Foreskin keratinocyte (primary cell): ENCODE measurements at places on chromosomes 2 and 18.

DNA sequence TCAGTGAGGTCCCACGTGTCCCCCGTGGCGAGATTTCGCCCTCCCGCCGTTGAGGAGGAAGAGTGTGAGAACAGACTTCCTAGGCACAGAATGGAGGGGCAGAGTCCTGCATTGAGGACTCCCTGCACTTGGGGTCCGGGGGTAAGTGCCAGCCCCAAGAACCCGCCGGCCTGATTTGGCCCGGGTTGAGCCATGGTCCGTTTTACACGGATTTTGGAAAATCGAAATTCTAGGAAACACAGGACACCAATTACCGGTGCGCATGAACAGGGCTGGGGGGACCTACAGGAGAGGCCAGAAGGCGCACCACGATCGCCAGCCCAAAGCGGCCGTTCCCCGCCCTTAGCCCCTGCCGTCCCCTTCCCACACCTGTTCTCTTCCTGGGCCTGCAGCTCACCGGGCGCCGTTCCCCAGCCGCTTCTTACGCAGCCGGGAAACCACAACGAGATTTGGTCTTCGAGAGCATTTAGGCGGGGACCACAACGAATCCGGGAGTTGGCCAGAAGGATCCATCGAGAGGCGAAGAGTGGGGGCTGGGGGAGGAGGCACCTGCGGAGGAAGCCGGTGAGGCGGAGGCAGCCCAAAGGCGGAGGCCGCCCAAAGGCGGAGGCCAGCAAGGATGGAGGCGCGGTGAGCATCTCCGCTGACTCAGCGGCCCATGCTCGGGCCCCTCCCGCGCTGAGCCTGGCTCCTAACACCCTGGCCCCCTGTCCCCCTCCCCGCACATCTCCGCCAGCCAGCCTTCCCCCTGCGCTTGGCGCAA lies 464 bp upstream of the TLX2 start:
- no peak for DNase-seq

GRCh38 chr2:221555494-221555846 lies 16.6 kb downstream of the EPHA4 start:
- DNase-seq, result no peak

- DNase-seq, result no peak
Measured at GRCh38 chr2:77521931-77522470, at the start of gene LRRTM4. Gene LRRTM4 (minus strand): TSS chr2:77522376.

DNA sequence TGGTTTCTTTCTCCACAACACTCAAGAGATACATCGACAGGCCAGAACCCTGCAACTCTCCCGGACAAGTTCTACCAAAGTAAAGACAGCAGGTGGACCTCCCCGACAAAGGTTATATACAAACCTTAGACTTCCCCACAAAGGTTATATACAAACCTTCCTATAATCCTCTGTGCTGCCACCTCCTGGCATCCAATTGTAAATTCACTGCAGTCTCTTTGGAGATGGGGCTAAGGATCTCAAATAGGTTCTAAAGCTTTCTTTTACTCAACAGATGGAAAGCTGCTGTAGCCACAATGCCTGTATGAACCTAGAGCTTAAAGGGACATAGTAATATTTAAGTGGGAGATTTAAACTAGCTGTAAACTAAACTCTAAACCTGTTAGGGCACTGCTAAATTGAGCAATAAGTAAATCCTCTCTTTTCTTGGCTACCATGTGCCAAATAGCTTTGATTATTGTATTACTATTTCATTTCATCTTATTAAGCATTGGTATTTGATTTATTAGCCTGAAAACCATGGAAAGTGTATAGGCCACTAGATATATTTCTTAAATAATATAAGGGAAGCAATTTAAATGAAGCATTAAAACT lies 9.8 kb upstream of the MREG start:
- no peak for DNase-seq

GRCh38 chr18:48137374-48138081 lies 207.1 kb upstream of the SMAD2 start:
- no peak for DNase-seq

GRCh38 chr2:48756289-48756688 lies 765 bp upstream of the LHCGR start:
- no peak for DNase-seq

DNA sequence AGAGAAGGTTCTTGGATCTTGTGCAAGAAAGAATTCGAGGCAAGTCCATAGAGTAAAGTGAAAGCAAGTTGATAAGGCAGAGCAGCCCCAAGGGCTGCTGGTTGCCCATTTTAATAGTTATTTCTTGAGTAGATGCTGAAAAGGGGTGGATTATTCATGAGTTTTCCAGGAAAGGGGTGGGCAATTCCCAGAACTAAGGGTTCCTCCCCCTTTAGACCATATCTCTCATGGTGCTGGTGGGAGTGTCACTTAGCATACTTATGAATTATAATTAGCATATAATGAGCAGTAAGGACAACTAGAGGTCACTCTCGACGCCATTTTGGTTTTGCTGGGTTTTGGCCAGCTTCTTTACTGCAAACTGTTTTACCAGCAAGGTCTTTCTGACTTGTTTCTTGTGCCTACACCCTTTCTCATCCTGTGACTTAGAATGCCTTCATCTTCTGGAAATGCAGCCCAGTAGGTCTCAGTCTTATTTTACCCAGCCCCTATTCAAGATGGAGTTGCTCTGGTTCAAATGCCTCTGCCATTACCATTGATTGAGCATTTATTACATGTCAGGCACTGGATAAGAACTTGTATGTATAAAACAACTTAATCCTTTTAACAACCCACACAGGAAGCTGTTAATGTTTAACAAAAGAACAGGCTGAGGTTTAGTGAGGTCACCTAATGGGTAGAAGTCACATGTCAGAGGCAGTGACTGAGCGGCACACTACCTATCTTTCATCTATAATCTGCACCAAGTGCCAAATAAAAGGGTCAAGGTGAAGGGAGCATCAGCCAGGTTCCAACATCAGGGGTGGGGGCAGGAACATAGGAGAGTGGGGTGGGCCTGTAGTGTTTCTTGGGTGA lies 250.9 kb downstream of the ICOS start:
- no peak for DNase-seq

DNA sequence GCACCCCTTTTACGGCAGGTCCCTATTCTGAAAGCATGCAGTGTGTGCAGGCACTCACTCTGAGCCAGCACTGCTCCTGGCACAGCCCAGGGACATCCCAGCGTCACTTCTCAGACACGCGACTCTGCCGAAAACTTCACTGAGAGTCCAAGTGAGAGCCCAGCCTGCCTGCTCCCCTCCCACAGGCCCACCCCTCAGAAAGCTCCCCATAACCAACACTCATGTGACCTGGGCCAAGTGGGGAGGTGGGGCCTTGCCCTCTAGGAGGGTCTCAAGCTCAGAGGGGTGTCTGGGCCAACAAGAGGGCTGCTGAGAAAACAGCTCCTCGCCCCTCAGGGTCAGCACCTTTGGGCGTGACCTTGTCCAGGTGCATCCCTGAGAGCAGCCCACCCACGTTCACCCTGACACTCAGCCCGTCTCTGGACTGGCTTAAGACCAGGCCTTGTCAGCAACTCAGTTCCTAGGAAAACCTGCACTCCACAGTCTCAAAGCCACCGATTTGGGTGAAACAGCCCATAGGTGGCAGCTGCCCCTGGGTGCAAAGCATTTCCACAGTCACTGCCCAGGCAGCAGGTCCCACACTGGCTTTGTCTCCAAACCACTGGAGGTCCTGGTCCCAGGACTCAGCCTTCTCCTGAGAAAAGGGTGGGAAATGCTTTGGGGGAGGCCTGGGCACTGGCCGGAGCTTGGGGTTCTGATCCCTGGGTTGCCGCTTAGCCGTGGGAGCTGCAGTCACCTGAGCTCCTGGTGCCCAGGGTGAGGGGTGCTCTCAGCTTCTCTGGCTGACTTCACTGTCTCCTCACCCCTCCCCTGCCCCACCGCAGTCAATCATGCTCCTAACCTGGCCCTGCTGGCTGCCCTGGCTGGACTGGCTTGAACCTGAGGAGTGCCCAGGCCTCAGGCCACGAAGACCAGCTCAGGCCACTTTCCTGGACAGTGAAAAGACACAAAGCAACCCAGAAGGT lies 209.6 kb downstream of the HDAC4 start:
- no peak for DNase-seq

GRCh38 chr2:39281391-39281790 lies 37.6 kb upstream of the CDKL4 start:
- no peak for DNase-seq

DNA sequence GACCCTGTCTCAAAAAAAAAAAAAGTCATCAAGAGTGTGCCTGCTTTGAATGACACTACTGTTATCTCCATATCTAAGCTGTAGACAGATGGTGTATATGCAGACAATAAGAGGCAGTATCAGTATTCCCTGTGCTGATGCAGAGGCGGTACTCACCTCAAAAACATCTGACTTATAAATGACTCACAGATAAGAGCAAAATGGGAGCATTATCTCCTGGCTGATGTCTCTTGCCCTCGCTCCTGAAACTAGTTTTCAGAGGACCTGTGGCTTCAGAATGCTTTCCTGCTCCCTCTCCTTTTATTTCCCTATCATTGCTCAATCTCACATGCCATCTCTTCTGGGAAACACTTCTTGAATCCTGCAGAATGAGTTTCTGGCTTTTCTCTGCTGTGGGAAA lies 289.6 kb downstream of the PTPRM start:
- DNase-seq, result peak; percentile 77

DNA sequence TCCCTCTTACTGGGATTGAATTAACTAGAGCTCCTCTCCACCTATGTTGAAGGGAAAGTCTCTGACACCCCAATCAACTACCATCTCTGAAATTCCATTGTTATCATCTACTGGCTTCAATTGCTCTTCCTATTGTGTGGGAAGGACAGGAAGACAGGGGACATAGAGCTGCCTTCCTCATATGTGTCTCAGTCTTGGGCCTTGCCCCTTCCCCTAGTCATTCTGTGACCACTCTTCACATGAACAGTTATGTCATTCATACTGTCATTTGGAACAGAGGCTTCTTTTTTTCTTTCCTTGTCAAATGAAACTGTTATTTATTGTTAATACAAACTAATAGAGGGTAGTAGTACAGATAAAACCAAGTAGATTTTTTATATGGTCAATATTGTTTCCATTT lies 69.6 kb upstream of the EMILIN2 start:
- DNase-seq, result no peak

DNA sequence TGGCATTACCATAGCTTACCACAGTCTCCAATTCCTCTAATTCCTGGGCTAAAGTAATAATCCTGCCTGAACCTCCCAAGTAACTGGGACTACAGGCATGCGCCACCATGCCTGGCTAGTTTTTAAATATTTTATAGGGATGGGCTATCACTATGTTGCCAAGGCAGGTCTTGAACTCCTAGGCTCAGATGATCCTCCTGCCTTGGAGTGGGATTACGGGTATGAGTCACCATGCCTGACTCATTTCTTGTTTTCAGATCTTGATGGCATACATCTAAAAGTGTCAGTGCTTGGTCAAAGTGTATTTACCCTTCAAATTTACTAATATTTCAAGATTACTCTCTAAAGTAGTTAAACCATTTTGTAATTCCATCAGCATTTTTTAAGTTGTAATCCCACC lies 9.4 kb upstream of the SOCS6 start:
- no peak for DNase-seq

DNA sequence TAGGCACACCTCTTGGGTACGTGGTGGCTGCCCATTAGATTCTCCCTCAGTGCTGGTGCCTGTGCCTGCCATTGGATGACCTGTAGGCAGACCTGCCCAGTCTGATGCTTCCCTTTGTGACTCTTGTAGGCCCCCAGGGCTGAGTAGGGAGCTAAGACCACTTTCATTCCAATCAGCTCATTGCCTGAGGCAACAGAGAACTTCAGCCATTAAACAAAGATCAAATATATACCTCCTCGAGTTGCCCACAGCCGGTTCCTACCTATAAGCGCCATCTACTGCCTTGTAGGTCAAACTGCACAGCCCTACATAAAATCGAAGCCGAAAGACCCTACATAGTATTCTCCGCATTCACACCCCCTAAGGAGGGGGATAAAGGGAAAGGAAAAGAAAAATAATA lies 184.6 kb downstream of the ETAA1 start:
- DNase-seq, result no peak

DNA sequence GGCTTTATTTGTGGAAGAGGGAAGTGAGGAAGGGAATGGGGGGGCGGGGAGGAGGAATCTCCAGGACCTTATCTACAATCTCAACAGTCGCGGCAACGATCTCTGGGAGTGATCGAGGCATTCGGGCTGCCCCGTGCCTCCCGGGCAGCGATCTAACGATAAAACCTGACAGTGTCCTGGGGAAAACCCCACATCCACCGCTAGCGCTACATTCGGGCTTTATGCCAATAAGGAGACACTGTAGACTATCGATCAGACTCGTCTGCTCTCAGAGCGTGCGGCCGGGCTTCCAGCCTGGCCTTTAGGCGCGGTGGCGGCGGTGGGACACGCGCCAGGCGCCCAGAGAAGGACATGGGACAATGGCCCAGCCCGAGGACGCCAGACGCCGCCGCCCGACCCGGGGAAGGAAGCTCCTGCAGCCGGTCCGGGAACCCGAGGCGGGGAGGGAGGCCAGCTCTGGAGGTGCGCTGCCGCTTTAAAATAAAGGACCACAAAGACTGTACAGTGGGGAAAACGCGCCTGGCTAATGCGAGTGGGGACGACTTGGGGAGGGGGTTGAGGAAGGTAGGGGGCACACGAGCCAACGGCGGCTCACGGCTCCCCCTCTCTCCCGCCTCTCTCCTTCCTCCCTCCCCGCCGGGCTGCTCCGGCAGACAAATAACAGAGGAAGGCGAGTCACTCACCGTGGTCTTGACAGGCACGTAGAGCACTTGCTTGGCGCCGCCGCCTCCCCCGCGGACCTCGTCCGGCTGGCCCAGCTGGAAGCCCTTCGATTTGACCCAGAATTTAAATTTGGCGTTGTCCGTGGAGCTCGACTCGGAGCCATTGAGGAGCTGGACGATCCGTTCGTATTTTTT lies 2.2 kb downstream of the NOL4 start:
- DNase-seq, result no peak

GRCh38 chr2:26617588-26618083 lies 23.5 kb downstream of the CIB4 start:
- no peak for DNase-seq

DNA sequence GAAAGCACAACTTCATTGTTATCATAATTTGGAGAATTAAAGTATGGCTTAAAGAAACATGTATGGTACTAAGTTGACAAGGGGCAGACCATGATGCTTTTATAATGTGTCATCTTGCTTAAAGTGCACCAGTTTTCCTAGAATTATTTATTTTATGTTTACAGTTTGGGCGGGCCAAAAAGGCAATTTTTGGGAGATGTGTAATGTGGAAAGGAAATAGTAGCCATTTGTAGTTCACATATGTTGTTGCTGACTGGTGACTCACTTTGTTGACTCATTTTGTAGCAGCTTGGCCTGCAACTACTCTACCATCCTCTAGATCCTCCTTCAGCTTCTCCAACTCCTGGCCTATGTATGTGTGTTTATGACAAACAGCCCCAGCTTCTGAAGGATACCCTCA lies 7.7 kb downstream of the ZSCAN30 start:
- DNase-seq, result peak; percentile 82

DNA sequence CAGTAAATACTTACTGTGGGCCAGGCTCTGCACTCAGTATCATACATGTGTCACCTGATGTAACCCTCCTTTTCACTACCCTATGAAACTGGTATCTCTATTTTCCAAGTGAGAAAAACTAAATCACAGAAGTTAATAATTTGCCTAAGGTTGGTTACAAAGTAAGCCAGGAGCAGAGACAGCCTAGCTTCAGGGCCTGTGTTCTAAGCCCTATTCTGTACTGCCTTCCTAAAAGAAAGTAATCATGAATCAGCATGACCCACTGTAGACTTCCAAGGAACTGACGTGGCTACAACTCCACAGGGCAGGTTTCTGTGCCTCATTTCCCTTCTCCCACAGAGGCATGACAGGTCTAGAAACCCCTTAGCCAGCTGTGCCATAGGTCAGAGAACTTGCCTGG lies 14.3 kb downstream of the ZNF142 start:
- DNase-seq, result peak; percentile 88

- no peak for DNase-seq
Measured at GRCh38 chr2:181459621-181460021, 2.4 kb downstream of the ITGA4 start.
